Activated CD4-positive, alpha-beta T cell treated with anti-CD3 and anti-CD28 coated beads for 1 hour (primary cell): ENCODE measurements at places on chromosomes 5 and 9.

DNA sequence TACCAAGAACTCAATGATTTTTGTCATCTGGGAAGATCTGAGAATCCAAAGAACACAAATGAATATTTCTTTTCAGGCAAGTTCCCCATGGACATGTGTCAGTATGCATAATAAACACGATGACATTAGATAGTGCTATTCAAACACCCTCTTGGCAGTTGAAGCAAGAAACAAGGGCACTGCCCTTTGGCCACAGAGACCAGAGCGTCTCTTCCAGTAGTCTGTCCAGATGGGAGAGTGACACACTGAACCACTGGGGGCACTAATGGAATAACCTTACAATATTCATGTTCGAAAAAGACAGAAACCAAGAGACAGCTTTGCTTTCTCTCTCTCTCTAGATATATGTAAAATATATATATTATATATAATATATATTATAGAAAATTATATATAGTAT lies 301.9 kb downstream of the CTNND2 start:
- no peak for DNase-seq

- no peak for DNase-seq
Measured at GRCh38 chr5:35754481-35754880, 102.2 kb upstream of the IL7R start.

- DNase-seq: no peak
Measured at GRCh38 chr9:122812736-122813135, 12.8 kb downstream of the OR1K1 start.

DNA sequence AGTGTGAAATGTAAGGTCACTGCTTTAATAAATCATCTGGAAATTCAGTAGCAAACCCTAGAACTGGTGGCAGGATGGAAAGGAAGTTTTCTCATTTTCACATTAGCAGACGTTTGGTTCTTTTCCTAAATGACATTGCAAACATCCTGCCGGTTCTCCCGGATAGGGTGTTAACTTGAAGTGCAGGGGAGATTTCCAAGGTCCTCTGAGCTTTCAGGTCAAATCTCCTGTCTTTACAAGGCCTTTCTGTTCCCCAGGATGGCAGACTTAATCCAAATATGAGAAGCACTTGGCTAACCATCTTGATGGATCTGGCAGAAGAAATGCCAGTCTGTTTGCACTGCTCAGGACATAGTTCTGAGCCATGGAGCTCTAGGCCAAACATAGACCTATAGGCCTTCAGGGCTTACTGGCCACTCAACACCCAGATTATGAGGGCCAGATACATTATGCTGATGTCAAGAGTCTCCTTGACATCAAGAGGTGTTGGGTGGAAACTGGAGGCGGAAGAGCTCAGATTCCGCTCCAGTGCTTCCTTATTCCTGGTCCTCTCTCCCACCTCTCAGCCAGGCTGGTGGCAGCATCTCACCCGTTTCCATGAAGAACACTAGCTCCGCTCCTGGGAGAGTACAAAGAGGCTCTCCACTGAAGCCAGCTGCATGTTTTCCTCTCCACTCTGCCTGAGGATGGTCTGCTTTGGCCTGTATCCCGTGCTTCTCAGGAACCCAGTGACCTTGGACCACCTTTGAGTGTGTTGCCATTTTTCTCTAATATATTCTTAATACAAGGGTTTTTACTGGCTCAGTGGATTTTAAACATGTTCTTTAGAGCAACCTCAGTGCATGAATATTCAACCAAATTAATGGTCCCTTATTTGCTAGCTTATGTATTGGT lies 61.0 kb downstream of the RALGPS1 start:
- no peak for DNase-seq

- DNase-seq: no peak
Measured at GRCh38 chr5:157431544-157432200, 28.3 kb upstream of the NIPAL4 start.

DNA sequence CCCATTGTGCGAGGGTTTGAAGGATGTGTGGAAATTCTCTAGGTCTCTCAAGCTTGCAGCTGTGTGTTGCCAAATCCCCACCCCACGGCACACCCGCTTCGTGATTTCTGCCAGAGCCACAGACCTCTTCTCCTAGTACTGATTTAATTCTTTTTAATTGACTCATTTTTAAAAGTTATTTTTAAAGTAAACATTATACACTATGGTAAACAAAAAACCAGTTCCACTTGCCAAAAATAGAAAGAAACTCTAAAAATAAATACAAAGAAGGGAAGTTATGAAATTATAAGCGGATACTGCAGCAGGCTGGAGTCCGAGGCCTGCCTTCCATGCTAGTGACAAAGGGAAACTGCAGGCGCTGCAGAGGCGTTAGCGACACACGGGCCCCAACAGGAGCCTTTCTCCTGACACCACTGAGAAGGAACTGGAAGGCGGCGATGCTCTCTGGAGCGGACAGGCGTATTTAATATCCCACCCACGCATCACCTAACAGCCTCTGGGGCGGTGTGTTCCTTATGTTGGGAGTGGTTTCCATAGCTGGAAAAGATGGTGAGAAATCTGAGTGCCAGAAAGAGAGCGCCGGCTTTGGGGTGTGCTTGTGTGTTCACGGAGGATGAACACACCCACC lies 122.5 kb downstream of the COL23A1 start:
- no peak for DNase-seq

- DNase-seq: no peak
Measured at GRCh38 chr9:22054076-22054475, 45.0 kb upstream of the CDKN2B start.
